ENCODE measurements at places on chromosomes 16 and 17.

GRCh38 chr17:79801156-79802038, 4.5 kb upstream of the CBX8 start:
- no peak for DNase-seq

DNA sequence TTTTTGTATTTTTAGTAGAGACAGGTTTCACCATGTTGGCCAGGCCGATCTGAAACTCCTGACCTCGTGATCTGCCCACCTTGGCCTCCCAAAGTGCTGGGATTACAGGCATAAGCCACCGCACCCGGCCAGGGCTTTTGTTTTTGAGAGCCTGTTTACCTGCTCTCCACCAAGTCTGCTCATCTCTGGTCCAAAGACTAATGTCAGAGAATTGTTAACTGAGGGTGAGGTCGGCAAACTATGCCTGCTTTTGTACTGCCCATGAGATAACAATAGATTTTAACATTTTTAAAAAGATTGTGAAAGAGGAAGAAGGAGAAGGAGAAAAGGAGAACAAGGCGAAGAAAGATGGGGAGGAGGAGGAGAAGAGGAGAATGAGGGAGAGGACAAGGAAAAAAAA, 26.0 kb downstream of the TMEM238L start:
- no peak for DNase-seq

GRCh38 chr17:57284984-57285646, 28.8 kb downstream of the MSI2 start:
- DNase-seq: peak; percentile 63

- DNase-seq: peak; percentile 94
Observed at GRCh38 chr17:2711608-2712299, at the start of gene CLUH. TSS of gene CLUH (minus strand) at chr17:2711764. CDS start at chr17:2711661, 103 bp downstream.

DNA sequence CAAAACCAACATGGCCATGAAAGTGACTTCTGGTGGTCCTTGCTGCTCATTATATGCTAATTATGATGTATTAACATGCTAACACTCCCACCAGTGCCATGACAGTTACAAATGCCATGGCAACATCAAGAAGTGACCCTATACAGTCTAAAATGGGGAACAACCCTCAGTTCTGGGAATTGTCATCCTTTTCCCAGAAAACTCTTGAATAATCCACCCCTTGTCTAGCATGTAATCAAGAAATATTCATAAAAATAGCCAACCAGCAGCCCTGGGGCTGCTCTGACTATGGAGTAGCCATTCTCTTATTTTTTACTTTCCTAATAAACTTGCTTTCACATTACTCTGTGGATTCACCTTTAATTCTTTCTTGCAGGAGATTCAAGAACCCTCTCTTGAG, 35.9 kb downstream of the DNAJA2 start:
- no peak for DNase-seq

- DNase-seq: no peak
Observed at GRCh38 chr16:69932228-69932627, 18.9 kb upstream of the CLEC18A start.

- DNase-seq: no peak
Observed at GRCh38 chr16:88303405-88303804, 79.4 kb upstream of the ZNF469 start.

DNA sequence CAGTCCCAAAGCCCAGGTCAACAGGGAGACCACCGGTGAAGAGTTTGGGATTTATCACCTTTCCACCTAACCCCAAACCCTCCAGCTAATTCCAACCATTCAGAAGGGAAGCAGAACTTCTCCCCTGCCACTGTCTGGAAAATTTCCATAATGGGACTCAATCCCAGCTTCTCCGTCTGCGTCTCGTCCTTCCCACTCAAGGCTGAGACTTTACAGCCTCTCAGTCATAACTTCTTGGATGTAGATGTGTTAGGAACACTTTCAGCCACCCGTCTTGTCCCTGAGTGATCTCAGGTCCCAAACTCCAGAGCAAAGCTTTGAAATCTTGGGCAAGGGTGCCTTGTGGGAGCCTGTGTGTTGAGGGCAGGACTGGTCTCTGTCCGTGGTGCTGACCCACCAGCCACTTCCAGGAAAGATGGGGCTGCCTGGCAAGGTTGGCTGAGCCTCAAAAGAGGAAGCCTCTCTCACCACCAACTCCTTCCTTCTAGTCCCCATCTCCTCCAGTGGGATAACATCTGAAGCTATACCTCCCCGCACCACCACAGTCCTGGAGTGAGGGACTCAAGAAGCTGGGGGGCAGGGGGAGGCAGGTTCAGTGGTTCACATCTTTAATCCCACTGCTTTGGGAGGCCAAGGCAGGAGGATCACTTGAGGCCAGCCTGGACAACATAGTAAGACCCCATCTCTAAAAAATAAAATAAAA, 9.3 kb downstream of the GAS2L2 start:
- peak; percentile 51 for DNase-seq

DNA sequence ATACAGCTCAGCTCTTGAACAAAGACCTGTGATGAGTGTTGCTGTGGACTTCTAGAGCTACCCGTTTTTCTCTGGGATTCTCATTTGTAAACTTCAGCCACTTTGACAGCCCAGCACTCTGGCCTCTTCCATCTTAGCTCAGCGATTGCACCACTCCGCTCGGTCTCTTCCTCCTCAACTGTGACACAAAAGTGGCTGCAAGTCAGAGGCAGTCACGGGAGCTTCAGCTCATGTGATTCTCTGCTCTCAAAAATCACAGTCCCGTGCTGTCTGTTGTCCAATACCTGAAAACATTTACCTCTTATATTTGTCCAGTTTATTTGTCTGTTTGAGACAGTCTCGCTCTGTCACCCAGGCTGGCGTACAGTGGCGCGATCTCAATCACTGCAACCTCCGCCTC, 75.7 kb upstream of the DNAH17 start:
- DNase-seq: no peak

DNA sequence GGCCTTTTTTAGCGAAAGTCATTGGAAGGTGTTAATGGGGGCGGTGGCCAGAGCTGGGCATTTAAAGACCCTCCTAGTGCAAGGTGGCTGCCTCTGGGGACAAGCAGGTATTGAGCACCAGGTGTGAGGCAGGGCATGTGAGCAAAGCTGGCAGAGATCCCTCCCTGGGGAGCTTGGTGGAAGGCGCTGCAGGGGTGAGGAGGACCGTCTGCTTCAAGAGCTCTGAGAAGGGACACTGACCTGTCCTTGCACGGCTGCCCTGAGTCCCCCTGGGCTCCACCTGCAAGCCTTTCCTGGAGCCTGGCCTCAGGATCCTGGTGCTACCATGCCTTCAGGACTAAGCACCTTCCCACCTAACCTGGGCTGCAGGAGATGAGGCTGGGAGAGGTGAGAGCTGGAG, 127.0 kb upstream of the CIBAR2 start:
- DNase-seq: no peak

DNA sequence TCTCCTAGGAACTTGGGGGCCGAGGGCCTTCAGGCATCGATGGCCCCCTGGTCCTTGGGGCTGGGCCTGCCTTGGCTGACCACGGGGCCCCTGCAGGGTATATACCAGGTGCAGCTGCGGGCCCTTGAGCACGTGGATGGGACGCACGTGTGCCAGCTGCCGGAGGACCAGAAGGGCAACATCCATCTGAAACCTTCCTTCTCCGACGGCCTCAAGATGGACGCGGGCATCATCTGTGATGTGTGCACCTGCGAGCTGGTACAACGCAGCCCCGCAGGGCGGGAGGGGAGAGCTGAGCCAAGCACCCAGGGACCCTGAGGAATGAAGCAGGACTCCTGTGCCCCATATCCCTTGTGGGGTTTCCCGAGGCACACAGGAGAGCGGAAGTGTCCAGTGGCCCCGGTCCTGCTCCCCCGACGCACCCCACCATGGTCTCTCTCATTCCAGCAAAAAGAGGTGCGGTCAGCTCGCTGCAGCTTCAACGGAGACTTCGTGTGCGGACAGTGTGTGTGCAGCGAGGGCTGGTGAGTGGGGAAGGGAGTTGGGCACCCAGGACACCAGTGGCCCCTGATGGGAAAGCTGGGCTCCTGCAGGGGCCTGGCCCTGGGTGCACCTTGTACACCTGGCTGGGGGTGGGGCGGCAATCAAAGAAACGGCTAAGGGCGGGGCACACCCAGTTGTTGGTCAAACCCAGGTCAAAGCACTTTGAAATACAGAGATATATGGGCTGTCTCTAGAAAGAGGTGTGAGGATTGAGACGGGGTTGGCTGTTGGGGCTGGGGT, 10.6 kb downstream of the ITGB4 start:
- DNase-seq: no peak

GRCh38 chr17:67490471-67490870, 113.4 kb downstream of the PITPNC1 start:
- no peak for DNase-seq

DNA sequence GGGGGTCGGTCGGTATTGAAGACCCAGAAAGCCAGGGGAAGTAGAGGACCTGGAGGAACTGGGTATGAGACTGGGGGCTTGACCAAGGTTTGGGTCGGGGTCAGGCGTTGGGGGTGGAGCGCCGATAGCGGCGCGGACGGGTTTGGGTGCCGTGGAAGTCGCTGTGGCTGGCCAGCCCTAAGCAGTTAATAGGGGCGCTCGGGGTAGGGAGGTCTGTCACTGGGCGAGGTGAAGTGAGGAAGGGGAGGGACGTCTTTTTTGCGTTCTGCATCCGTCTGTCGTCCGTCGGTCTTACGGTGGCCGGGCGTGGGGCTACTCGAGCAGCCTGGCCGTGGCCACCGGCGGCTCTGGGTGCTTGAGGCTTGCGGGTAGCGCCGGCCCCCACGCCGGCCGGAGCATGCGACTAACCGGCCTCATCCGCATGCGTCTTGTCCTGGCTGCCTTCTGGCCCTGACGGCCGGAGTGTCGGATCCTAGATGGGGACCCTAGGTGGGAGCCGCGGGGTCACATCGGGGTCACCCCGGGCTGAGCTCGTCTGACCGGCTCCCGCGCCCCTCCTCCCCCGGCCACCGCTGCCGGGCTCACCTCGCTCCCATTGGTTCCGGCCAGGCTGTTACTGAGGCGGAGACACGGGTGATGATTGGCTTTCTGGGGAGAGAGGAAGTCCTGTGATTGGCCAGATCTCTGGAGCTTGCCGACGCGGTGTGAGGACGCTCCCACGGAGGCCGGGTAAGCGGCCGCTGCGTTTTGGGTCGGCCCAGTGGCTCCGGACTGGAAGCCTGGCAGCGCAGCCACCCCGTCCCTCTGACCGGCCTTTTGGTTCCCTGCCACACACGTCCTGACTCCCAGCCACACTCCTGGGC, 10.3 kb upstream of the TMEM88 start:
- peak; percentile 92 for DNase-seq

- DNase-seq: no peak
Observed at GRCh38 chr17:19304751-19305150, 57.8 kb downstream of the B9D1 start.

DNA sequence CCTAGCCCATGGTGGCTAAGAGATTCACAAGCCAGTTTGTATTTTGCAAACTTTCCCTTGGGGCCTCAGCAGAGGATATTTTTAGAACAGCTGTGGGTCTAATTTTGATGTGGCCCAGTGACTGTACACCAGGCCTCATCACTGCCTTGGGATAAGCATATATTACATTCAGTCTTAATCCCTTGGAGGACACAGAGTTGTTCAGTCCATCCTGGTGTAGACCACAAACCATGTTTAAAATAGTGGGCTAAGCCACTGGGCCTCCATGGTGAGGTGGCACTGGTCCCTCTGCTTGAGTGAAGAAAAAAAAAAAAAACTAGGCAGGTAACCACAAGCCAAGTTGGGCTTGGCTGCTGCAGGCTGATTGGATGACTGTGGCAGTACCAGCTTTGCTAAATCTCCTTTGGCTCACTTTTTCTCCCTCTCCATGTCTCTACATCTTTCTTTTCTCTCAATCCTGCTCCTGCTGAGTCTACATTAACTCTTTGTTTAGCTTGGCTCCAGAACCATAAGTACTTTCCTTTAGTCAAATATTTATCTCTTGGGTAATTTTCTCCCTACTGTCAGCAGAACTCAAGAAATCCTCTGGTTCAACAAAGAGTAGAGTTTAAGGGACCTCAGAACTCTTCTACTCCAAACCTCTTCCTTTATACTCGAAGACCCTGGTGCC, 120.0 kb upstream of the TBX2 start:
- DNase-seq: no peak

DNA sequence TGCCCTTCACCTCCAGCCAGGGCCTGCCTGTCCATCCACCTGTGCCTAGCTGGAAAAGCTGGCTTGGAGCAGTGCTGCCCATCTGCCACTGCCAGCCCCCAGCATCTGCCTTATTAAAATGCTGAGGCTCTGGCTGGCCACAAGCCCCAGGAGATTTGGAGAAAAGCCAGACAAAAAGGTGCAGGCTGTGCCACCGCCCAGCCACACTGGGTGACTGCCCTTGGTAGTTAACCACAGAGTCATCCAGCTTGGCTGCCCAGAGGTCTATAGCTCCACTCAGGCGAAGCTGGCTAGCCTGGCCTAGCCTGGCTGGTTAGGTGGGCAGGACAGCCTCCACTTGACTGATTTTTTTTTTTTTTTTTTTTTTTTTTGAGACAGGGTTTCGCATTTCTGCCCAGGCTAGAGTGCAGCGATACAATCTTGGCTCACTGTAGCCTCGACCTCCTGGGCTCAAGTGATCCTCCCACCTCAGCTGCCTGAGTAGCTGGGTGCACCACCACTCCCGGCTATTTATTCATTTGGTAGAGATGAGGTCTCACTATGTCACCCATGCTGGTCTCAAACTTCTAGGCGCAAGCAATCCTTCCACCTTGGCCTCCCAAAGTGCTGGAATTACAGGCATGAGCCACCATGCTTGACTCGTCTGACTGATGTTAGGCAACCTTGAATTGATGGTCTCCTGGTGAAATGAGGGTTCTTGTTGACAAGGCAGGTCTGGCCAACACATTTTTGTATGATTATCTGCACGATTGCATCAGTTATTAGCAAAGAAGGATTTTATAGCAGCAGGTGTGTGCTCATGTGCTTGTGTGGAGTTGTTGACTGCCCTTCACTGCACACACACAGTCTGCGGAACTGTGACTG, 103.8 kb downstream of the RAB11FIP4 start:
- DNase-seq: no peak

- no peak for DNase-seq
Observed at GRCh38 chr16:3086596-3087242, 12.4 kb downstream of the ZSCAN10 start.

GRCh38 chr17:82281502-82282238, 8.2 kb upstream of the CSNK1D start:
- DNase-seq: no peak

DNA sequence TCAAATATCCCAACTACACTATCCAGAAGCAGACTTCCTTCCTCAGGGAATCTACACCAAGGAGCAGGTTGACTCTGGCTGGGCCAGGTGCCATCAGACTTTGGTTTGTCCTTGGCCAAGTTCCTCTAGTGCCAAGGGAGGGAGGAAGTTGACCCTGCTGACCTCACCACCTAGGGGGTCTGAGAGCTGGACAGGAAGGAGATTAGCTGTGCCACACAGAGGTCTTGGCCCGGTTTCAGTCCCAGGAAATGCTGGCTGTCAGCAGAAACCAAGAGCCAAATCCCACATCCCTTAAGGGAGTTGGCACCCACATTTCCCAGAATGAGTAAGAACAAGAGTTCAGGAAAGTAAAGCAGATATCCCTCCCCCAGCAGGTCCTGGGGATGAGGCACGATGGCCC, 178.2 kb downstream of the SALL1 start:
- DNase-seq: no peak

- DNase-seq: no peak
Observed at GRCh38 chr17:61462719-61463315, 10.6 kb downstream of the TBX4 start.

- DNase-seq: no peak
Observed at GRCh38 chr16:2706611-2707311, 13.3 kb downstream of the PRSS27 start.

GRCh38 chr16:27226476-27226875, 23.1 kb downstream of the KDM8 start:
- no peak for DNase-seq
